Naive thymus-derived CD4-positive, alpha-beta T cell (primary cell): ENCODE measurements at places on chromosomes 3 and 15. TPM values are rescaled to one million over a fixed set of nuclear protein-coding genes. Genes with fewer than 3 reads are reported as not detected.

The LMAN1L gene
- not detected for polyA plus RNA-seq

The CLDN18 gene
- not detected for polyA plus RNA-seq

The DET1 gene
- 4.0 TPM for polyA plus RNA-seq

The GPR171 gene
- 65.5 TPM for polyA plus RNA-seq

The OSTN gene
- polyA plus RNA-seq, result not detected

The ARL14 gene
- not detected for polyA plus RNA-seq
